ENCODE measurements at places on chromosomes 1 and 21. TPM values are rescaled to one million over a fixed set of nuclear protein-coding genes. Genes with fewer than 3 reads are reported as not detected.

Gene BATF3
- under 0.01 TPM for total RNA-seq

Gene EVA1C
- total RNA-seq, result 8.9 TPM

Gene ANGPTL3
- total RNA-seq, result not detected

Gene HIPK1
- total RNA-seq, result 44.9 TPM

Gene PLD5
- 1.0 TPM for total RNA-seq

Gene CR2
- not detected for total RNA-seq

Gene OPRD1
- not detected for total RNA-seq

Gene LCE2D
- not detected for total RNA-seq

Gene RAD54L
- 0.28 TPM for total RNA-seq

All from nasal cavity respiratory epithelium epithelial cell of viscerocranial mucosa (primary cell).